ENCODE measurements at places on chromosomes 3 and 15.

- no peak for DNase-seq
These were observed at the start of gene MKRN2OS for GRCh38 chr3:12545473-12545791. MKRN2OS (minus strand) TSS chr3:12545499; CDS start chr3:12545464, 35 bp downstream.

DNA sequence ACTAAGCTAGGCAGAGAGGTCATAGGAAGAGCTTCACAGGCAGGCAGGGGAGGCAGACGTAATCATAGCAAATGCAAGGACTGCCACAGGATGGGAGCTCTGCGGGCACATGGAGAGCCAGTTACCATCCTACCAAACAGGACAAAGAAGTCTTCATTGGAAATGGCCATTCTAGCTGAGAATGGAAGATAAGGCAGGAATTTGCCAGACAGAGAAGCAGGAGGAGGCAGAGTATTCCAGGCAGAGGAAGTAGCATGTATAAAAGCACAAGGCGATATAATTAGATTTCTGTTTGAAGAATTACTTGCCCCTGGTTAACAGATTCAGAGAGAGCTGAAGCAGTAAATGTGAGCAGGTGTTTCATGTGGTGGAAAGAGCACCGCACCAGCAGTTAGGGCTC, 3.5 kb upstream of the SEMA5B start:
- DNase-seq = no peak

DNA sequence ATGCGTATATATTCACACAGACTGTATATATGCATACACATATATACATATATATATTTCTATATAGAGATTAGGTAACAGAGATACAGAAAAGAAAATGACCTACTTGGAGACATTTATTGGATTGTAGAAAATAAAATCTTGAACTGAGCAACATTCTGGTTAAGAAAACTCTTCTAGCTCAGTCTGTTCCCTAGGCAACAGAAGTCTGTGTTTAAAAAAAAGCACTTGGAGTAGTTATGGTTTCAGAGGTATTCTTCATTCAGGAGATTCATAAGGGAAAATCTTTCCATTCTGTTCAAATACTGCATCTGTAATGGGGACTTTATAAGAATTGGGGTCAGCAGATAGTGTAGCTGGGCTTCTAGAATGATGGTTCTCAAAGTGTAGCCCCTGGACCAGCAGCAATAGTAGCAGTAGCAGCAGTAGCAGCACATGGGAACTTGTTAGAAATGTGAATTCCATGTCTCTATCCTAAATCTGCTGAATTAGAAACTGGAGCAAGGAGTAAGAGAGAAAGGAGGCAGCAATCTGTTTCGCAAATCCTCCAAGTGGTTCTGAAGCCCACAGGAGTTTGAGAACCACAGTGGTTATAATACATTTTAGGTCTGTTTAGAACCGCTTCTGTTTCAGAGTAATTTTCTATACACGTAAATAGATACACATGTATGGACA, 112.8 kb upstream of the TMEM108 start:
- no peak for DNase-seq

GRCh38 chr3:152384412-152384811, 115.7 kb downstream of the MBNL1 start:
- no peak for DNase-seq

DNA sequence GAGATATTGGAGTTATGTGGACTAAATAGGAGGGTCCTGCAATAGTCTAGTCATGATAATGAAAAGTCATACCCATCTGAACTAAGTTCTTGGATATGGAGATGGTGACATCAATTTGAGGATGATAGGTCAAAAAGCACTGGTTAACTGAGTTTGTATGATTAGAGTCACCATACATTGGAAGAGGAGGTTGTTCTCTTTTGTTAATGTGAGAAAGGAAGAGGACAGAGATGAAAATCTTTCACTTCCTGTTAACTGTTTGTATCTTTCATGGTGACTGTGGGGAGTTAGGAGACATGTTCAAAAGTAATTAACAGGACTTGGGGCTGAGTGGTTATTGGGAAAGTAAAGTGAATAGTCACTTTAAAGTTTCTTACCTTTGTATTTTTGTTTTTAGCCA, 11.1 kb downstream of the TMEM62 start:
- DNase-seq = no peak

DNA sequence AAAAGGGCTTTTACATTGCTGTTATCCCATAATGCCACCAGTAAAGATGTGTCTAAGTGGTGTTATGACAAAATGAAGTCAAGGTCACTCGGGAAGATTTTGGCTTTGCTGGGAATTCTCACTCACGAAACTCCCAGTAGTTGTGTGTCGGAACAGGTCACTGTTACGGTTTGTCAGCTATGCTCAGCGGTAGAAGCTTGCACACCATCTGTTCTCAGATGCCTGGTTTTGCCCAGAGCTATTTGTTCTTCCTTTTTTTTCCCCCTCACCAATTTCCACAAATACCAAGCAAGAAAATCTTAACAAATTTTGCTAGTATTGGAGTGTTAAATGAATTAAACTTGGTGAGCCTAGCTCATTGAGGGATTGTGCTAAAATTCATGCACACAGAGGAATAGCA, 915.1 kb downstream of the MCTP2 start:
- DNase-seq = no peak

- no peak for DNase-seq
These were observed 15.8 kb upstream of the TFDP2 start for GRCh38 chr3:142165194-142165593.

All from NCI-H187 (cell line).